ENCODE measurements at places on chromosomes 6 and 20. TPM values are rescaled to one million over a fixed set of nuclear protein-coding genes. Genes with fewer than 3 reads are reported as not detected.

CD24 gene
- polyA plus RNA-seq = 0.86 TPM

GRCh38 chr6:151110576-151110905 lies 129.2 kb upstream of the AKAP12 start:
- no peak for DNase-seq

DNA sequence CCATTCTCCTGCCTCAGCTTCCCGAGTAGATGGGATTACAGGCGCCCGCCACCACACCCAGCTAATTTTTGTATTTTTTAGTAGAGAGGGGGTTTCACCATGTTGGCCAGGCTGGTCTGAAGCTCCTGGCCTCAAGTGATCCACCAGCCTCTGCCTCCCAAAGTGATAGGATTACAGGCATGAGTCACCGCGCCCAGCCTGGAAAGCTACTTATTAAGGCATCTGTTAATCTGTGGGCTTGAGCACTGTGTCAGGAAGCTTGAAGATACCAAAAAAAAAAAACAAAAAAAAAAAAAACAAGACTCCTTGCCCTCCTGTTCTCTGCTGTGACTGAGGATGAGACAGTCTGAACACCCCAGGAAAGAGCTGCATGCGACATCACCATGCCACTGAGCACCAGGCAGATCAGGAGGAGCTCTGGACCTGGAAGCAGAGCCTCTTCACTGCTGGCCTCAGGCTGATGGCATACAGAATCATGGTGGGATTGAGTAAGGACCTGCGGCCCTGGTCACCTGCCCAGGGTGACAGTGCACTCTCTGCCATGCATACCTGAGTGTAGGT lies 166.5 kb upstream of the SNX9 start:
- no peak for DNase-seq

DNA sequence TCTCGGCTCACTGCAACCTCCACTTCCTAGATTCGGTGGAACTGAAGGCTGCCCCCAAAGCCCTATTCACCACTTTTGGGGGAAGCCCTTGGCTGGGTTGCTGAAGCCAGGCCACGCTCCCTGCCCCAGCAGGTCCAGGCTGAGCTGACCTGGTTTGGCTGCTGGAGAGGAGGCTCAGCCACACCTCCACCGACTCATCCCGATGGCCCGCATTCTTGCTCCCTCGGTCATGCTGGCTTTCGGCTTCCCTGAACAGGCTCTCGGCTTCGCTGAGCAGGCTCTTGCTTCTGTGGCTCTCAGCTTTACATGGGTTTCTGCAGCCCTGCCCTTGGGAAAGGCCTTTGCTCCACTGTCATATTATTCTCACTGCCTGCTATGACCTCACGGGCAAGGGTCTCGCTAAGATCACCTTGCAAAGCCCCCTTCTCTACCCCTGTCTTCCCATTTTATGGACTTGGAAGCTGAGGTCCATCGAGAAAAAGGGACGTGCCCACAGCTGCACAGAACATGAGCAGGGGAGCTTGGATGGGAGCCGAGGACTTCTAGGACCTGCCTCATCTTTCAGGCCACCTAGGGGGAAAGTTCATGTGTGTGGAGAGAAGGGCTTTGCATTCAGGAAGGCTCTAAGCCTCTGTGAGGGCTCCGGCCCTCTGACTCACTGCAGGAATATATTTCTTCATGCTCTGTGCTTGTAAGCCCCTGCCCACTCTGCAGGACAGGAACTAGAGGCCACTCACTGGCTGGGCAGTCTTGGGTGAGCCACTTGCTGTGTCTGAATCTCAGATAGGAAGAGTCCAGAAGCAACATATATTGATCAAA lies 15.6 kb downstream of the ARHGAP40 start:
- DNase-seq = no peak

DNA sequence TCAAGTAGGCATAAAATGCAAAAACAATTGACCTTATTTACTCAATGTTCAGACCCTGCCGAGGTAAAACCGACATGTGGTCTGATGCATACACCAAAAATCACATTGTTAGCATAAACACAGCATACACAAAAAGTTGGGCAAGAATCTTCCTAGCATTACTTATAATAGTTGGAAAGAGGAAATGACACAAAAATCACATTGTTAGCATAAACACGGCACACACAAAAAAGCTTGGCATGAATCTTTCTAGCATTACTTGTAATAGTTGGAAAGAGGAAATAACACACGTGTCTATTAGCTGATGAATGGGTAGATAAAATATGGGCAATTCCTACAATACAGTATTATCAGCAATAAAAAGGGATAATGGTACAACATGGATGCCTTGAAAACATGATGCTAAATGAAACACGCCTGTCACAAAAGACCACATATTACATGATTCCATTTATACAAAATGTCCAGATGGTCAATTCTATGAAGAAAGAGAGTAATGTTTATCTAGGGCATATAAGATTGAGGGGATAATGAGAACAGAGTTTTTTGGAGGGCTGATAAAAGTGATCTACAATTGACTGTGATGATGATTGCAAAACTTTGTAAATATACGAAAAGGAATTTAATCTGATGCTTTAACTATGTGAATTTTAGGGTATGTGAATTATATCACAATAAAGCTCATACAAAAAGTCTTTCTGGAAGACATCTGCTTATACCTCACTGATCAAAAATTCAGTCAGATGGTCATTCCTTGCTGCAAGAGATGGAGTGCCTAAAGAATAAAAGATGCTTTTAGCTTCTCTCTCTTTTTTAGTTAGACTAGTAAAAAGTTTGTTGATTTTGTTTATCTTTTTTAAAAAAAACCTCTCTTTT lies 1019.5 kb upstream of the CITED2 start:
- DNase-seq = no peak

KIFC1 gene
- polyA plus RNA-seq = 2.3 TPM

- DNase-seq = no peak
Measured at GRCh38 chr20:62728781-62729300, 20.2 kb downstream of the NTSR1 start.

DNA sequence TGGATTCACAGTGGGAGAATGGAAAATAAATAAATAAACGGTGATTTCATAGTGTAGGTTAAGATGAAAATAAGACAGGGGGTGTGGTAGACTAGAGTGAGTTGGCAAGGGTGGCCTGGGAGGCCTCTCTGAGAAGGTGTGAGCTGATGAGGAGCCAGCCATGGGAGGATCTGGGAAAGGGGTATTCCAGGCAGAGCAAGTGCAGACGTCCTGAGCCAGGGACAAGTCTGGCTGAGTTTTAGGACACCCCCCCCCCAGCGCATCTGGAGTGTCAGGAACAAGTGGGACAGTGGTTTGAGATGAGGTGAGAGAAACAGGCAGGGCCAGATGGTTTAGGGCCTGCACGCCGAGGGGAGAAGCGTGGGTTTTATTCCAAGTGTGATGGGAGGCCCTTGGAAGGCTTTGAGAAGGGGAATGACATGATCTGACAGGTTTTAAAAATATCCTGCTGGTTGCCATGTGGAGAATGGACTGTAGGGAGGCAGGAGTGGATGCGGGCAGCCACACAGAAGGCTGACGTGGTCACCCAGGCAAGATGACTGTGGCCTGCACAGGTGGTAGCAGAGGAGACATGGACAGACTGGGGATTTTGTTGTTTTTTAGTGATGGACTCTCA lies 21.1 kb upstream of the CCM2L start:
- no peak for DNase-seq

DNA sequence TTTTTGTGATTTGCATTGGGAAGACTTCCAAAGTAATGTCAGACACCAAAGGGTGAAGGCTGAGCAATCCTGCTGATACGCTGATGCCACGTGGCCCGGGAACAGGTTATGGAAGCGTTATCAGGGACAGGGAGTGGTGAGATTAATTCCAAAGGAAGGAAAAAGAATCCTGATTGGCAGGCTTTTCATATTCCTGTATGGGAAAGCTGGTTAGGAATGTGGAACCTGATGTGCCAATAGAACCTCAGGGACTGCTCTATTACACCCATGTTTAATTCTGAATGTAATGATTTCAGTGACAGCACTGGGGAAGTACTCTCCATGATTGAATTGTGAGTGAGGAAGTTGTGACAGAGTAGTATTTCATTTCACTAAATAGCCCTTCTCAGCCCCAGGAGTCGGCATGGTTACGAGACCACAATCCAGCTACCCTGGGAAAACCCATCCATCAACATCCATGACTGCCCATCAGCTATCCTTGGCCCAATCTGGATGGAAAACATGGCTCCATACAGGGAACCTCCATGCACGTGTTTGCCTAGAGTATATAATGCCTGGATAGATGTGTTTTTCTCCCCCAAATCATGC lies 49.4 kb downstream of the F13A1 start:
- DNase-seq = no peak

- peak; percentile 70 for DNase-seq
Measured at GRCh38 chr6:26183581-26184366, 96.5 kb downstream of the HFE start.

BNIP5 gene
- polyA plus RNA-seq = not detected

DNA sequence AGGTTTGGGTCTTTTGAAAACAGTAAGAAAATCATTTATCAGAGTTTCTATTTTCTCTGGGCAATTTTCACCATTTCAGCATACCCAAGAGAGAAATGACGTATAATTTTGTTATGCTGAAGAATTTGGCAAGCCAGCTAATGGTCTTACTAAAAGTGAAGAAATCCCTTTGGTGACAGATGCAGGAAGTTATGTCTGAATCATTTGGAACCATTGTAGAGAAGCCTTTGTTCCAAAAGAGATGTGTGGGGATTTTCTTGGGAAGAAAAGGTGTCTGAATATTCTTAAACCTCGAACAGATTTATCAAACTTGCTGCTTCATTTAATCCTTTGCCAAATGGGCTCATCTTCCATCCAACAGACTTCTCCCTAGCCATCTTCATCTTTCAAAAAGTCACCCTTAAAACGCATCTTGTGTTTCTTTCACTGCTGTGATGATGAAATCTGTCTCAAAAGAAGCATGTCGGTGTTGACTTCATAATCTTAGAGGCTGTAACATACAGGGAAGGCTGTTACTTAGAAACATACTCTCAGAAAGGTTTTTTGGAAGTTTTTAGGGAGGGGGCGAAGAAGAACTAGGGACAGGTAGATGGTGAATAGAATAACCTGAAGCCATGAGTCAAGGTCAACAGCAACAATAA lies 39.5 kb downstream of the CITED2 start:
- DNase-seq = no peak

GRCh38 chr6:165883851-165884640 lies 221.0 kb upstream of the PDE10A start:
- DNase-seq = no peak

GRCh38 chr6:157761331-157761921 lies 61.6 kb upstream of the SNX9 start:
- no peak for DNase-seq

- DNase-seq = no peak
Measured at GRCh38 chr6:31247813-31248212, 24.1 kb downstream of the HLA-C start.

- no peak for DNase-seq
Measured at GRCh38 chr6:118984342-118984741, 49.4 kb upstream of the MCM9 start.

- no peak for DNase-seq
Measured at GRCh38 chr20:61297986-61298385, 45.9 kb downstream of the CDH4 start.

SEMG1 gene
- not detected for polyA plus RNA-seq

GRCh38 chr6:87660226-87660911 lies 41.7 kb downstream of the AKIRIN2 start:
- DNase-seq = no peak

GRCh38 chr6:126722411-126722810 lies 382.5 kb downstream of the CENPW start:
- DNase-seq = no peak

PSMF1 gene
- 81.5 TPM for polyA plus RNA-seq

DNA sequence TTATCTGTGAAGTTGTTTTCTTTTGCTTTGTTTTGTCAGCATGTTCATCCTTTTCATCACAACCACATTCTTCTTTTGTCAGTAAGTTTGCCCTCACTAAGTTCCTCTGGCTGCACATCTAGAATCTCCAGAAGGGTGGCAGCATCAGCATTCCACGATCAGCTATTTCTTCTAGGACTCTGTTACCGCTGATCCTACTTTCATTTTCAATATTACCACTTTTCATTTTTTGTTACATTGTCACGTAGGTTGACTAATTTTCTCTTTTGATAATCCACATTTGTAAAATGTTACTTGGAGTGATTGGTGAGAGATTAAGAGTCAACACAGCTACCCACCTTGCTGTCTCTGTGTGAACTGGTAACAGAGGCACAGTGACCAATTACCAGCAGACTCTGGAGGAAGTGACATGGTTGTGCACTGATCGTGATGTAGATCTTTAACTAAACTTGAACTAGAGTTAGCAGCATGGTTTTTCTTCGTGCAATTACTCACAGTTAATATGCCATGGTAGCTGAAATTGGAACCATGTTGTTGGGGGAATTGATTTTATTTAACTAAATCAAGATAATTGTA lies 307.9 kb upstream of the SLC35B3 start:
- DNase-seq = no peak

- DNase-seq = no peak
Measured at GRCh38 chr6:128515550-128516513, 4.6 kb downstream of the PTPRK start.

BICRAL gene
- polyA plus RNA-seq = 24.9 TPM

GRCh38 chr6:107736713-107737396 lies 87.3 kb downstream of the SCML4 start:
- no peak for DNase-seq

DNA sequence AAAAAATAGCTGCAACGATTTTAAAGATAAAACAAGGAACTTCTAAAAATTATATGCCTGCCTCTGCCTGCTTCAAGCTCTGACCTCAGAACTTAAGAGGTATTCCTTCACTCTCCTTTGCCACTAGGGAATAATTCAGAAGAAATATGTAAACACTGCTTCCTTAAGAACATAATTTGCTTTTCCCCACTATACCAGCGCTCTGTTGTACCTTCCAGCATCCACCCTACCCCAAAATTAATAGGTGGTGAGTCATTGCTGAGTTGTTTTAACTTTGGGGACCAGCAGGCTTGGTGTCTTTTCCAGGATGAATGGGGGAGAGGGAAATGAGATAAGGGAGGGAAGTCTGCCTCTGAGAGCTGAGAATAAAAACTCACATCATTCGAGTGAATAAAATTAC lies 107.7 kb upstream of the ATXN1 start:
- no peak for DNase-seq

MTHFD1L gene
- 14.0 TPM for polyA plus RNA-seq

GRCh38 chr20:49969234-49969633 lies 13.5 kb upstream of the SNAI1 start:
- no peak for DNase-seq

C2 gene
- polyA plus RNA-seq = 32.6 TPM

TGM3 gene
- polyA plus RNA-seq = 0.20 TPM

OR2H1 gene
- polyA plus RNA-seq = not detected

GRCh38 chr6:157169656-157170055 lies 153.7 kb downstream of the TMEM242 start:
- no peak for DNase-seq

MYCT1 gene
- polyA plus RNA-seq = 17.9 TPM

NKX2-2 gene
- polyA plus RNA-seq = not detected

GRCh38 chr6:134211297-134211696 lies 106.6 kb downstream of the SGK1 start:
- no peak for DNase-seq

PPP1R14C gene
- polyA plus RNA-seq = 0.17 TPM

ZC3H12D gene
- 0.45 TPM for polyA plus RNA-seq

NFATC2 gene
- polyA plus RNA-seq = 6.7 TPM

GRCh38 chr6:66986940-66987339 lies 1279.9 kb upstream of the EYS start:
- no peak for DNase-seq

LY6G6D gene
- not detected for polyA plus RNA-seq

GRCh38 chr6:36052097-36052496 lies 24.5 kb downstream of the MAPK14 start:
- no peak for DNase-seq

SRSF6 gene
- polyA plus RNA-seq = 132 TPM

Measured in ovary (tissue), 10 donors.